Subcutaneous adipose tissue (tissue), 4 donors: ENCODE measurements at places on chromosomes 7 and 10. TPM values are rescaled to one million over a fixed set of nuclear protein-coding genes. Genes with fewer than 3 reads are reported as not detected.

Gene LRRC18
- total RNA-seq: not detected

Gene THAP5
- total RNA-seq: 19.6 TPM

Gene STEAP1
- total RNA-seq: 52.0 TPM

Gene ZSCAN25
- 14.0 TPM for total RNA-seq

Gene FBXL13
- total RNA-seq: 0.88 TPM

Gene BAMBI
- 2.2 TPM for total RNA-seq

Gene SEC31B
- total RNA-seq: 6.8 TPM

Gene GRM3
- not detected for total RNA-seq

Gene C10orf53
- total RNA-seq: not detected

Gene NYAP1
- total RNA-seq: 0.22 TPM

Gene ABCB4
- total RNA-seq: 3.1 TPM

Gene PDE6C
- total RNA-seq: not detected
